ENCODE measurements at places on chromosomes 1 and 21.

- no peak for ATAC-seq
Measured at GRCh38 chr1:175808999-175809398, 65.6 kb upstream of the TNR start.

DNA sequence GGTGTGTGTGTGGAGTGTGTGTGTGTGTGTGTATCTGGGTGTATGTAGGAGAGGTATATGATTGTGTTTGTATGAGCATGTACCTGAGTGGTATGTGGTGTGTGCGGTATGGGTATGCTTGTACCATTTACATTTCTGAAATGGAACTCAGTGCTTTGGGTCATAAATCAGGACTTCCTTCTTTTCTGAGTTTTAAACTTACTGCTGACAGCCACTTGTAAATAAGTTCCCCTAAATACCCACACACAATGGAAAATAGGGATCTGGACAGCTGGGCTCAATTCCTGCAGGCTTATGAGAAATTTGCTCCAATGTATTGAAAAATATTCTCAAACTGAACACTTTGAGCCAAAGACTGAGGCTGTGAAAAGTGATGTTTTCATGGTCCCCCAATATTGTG is 293.6 kb downstream of the HLX start:
- ATAC-seq, result no peak

- peak; percentile 55 for ATAC-seq
Measured at GRCh38 chr1:221839782-221840395, 98.0 kb upstream of the DUSP10 start.

- no peak for ATAC-seq
Measured at GRCh38 chr21:40176724-40177123, 309.5 kb downstream of the PCP4 start.

- ATAC-seq, result no peak
Measured at GRCh38 chr1:246564839-246565750, 966 bp downstream of the TFB2M start.

DNA sequence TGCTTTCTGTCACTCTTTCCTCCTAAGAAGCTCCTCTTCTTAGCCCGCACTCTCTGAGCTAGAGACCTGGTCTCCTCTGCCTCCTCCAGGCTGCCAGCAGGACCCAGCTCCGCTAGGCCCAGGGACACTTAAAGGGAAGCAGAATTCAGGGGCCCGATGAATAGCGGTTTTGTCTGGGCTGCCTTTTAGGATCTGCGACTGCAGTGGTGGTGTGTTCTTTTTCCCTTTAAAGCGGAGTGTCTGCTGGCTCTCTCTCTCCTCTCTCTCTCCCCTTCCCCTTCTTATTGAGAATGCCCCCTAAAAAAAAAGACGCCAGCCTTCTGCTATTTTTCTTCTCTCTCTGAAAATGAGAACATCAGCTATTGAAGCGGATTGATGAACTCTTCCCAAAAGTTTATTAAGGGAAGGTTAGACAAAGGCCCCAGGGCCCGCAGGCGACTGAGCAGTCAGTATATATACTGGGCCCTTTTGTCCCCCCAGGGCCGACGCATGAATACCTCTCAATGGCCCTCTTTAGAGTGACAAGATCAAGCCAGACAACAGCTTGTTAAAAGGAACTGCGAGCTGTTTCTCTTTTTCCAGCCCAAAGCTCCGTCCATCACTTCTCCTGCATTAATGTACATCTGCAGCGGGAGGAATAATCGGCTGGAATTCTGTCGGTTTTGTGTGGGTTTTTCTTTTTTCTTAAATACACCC is 27.0 kb downstream of the PAX7 start:
- no peak for ATAC-seq

- peak; percentile 68 for ATAC-seq
Measured at GRCh38 chr1:149936170-149936991, at the start of gene MTMR11. Gene MTMR11 (minus strand): TSS chr1:149936879. CDS start chr1:149936647, 232 bp downstream.

GRCh38 chr1:171994293-171994692 is 153.0 kb downstream of the DNM3 start:
- ATAC-seq, result no peak

- ATAC-seq, result peak; percentile 63
Measured at GRCh38 chr1:155051777-155052398, 772 bp downstream of the ADAM15 start.

GRCh38 chr1:247966532-247967204 is 1.6 kb downstream of the OR2AK2 start:
- no peak for ATAC-seq

- no peak for ATAC-seq
Measured at GRCh38 chr1:65422241-65423203, 2.1 kb downstream of the LEPR start.

GRCh38 chr1:68213843-68214242 is 18.5 kb downstream of the WLS start:
- peak; percentile 39 for ATAC-seq

- peak; percentile 58 for ATAC-seq
Measured at GRCh38 chr1:206590025-206590758, 22.1 kb downstream of the EIF2D start.

- no peak for ATAC-seq
Measured at GRCh38 chr1:15189692-15190370, 36.3 kb downstream of the TMEM51 start.

- ATAC-seq, result peak; percentile 78
Measured at GRCh38 chr1:174789399-174789798, 210.3 kb upstream of the CACYBP start.

DNA sequence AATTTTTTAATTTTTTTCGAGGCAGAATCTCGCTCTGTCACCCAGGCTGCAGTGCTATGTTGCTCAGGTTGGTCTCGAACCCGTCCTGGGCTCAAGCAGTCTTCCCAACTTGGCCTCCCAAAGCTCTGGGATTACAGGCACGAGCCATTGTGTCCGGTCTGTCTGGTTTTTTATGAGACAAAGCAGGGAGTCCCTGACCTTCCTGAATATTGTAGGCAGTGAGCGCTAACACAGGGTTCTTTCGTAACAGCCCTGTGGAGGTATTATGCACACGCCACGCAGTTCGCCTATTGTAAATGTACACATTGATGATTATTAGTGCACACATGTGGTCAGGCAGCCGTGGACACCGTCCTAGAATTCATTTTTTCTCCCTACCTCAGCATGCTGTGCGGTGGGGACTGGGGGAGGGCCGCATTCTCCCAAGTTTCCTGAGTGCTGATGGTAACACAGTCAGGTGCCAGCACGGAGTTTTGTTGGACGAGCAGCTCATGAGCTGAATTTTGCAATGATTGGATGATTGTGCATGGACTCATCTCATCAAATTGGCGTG is 19.6 kb downstream of the SPSB1 start:
- no peak for ATAC-seq

GRCh38 chr1:243420016-243420945 is 164.4 kb downstream of the SDCCAG8 start:
- no peak for ATAC-seq

DNA sequence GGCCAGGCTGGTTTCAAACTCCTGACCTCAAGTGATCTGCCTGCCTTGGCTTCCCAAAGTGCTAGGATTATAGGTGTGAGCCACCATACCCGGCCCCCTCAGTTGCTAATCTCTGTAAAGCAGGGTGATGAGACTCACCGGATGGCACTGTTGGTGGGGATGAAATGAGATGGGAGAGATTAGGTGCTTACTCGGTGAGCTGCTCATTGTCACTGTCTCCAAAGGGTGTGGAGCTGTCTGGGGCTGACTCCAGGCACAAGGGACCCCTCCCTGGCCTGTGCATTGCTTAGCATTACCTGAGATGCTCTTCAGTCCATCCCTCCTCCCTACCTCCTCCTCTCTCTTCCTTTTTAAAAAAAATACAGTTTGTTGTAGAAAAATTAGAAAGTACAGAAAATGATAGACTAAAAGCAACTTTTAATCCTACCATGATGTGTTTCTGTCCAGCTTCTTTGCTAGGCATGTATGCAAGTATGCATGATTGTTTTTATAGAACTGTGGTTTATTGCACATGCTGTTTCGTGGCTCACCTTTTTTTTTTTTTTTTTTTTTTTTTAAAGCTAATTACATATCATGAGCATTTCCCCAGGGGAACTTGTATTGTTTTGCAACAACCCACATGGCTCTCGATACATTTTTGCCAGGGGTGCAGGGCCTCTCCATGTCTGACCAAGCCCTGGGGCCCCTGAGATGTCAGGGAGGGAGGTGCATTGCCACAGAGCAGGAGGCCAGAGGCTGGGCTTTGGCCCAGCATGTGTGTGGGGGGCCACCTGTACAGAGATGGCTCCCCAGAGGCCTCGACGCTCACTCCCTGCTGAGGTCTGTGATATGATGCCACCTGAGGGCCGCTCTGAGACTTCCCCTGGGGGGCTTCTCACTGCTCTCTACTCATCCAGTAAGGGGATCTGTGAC is 55.4 kb downstream of the ARHGEF10L start:
- no peak for ATAC-seq

- peak; percentile 83 for ATAC-seq
Measured at GRCh38 chr1:160779626-160780397, 16.2 kb upstream of the LY9 start.

DNA sequence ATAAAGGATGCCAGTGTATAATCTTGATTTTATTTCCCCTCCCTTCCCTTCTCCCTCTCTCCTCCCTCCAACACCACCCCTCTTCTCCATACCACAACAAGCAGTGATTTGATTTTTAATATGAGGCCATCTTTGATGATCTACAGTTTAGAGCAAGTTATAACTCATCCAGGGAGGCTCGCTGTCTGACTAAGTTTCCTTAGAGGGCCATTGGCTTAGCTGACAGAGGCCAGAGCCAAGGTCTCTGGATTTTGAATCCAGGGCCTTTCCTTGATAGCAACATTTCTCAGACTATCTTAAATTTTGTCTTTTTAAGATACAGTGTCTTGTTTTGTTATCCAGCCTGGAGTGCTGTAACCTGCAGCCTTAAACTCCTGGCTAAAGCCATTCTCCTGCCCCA is 431.0 kb upstream of the USP24 start:
- ATAC-seq, result no peak

DNA sequence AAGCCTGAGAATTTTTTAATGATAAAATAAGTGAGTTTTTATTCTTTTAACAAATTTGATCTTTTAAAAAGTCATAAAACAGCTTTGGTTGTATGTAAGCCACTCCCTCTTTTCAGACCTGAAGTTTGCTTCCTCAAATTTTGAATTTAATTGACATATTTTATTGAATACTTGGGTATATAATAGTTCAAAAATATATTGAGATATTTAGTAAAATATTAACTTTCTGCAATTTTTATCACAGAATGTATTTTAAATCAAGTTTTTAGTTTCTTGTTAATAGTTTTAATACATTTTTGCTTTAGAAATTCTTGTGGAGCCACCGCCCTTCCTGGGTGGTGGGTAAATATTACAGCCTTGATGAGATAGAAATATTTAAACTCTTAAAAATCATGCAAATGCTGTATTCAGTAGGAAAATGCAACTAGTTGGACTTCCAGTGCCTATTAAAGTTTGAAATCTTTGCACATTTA is 867 bp downstream of the PTPRC start:
- ATAC-seq, result no peak

All from SK-N-SH treated with all-trans-retinoic acid at 6 μM for 48 hours (cell line).